ENCODE measurements at places on chromosomes 5 and 9. TPM values are rescaled to one million over a fixed set of nuclear protein-coding genes. Genes with fewer than 3 reads are reported as not detected.

The IL5 gene
- polyA plus RNA-seq = 0.44 TPM

The ZDHHC11B gene
- polyA plus RNA-seq = 24.9 TPM

The STPG3 gene
- 1.5 TPM for polyA plus RNA-seq

DNA sequence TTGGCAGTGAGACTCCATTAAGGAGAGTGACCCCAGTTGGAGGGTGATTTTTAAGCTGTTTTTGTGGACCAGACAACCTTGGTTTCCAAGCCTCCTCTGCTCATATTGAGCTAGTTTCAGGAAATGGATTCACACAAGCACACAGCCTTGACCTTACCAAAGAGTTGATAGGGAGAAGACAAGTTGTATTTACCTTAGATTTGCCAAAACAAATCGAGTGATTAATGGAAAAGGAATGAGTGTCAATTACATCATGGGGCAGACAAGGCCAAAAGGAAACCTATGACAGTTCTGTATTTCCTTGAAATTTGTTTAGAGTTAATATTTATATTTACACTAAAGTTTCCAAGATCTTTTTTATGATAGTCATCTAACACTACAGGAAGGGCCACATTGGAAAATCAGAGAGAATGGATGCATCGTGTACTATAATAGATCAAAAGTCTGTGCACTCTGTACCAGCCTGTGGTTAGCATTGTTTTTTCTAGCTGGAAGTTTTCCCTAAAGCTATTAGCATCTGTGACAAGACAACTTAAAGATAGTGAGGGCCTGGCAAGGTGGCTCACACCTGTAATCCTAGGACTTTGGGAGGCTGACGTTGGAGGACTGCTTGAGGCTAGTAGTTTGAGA, 86.0 kb upstream of the FER start:
- DNase-seq = no peak

GRCh38 chr5:23494558-23494957, 12.9 kb upstream of the PRDM9 start:
- no peak for DNase-seq

DNA sequence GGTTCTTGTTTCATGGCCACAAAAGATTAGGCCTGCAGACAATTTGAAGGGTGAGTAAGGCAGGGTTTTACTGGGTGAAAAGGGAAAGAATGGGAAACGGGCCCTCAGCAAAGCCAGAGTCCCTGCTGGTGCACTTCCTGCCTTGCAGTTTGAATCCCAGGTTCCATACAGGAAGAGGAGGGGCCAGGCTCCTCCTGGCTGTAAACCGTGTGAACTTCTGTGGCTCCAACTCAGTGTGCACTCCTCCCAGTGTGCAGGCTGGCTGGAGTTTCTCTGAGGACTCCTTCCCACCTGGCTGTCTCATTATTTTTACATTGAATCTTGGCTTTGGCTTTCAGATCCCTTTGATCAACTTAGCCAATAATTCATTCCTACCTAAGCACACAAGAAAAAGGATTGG, 367.1 kb upstream of the KLF4 start:
- no peak for DNase-seq

GRCh38 chr5:144089401-144090021, 80.9 kb downstream of the YIPF5 start:
- peak; percentile 18 for DNase-seq

GRCh38 chr5:100803397-100803796, 99.7 kb downstream of the ST8SIA4 start:
- DNase-seq = peak; percentile 17
